PC-9 (cell line): ENCODE measurements at places on chromosomes 6 and 20. TPM values are rescaled to one million over a fixed set of nuclear protein-coding genes. Genes with fewer than 3 reads are reported as not detected.

The CPNE5 gene
- 0.37 and 0.40 TPM in 2 replicates for total RNA-seq

The MUC22 gene
- not detected in 2 replicates for total RNA-seq

The KIF25 gene
- not detected in 2 replicates for total RNA-seq

The GNAS gene
- 929 and 1,304 TPM in 2 replicates for total RNA-seq

GRCh38 chr20:17965042-17965697 lies 3.4 kb downstream of the SNX5 start:
- DNase-seq, result no peak

DNA sequence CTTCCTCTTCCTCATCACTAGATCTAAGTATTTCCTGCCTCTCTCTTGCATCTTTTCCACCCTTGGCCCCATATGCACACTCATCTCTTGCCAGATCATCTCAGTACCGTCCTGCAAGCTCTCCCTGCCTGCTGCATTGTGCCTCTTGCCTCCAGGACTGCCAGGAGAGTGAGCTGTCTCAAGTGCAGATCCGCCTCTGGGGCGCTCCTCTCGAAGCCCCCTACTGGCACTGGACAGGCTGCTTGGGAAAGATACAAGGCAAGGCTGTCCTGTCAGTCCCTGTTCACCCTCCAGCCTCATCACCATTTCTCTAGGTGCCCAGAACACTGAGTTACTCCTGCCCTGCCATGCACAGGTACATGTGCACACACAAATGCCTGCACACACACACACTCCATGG lies 10.2 kb downstream of the SYNDIG1 start:
- no peak for DNase-seq
